ENCODE measurements at places on chromosomes 13 and 19.
A peak's percentile ranks its signal among the peaks of the same experiment; 100 is the strongest.

DNA sequence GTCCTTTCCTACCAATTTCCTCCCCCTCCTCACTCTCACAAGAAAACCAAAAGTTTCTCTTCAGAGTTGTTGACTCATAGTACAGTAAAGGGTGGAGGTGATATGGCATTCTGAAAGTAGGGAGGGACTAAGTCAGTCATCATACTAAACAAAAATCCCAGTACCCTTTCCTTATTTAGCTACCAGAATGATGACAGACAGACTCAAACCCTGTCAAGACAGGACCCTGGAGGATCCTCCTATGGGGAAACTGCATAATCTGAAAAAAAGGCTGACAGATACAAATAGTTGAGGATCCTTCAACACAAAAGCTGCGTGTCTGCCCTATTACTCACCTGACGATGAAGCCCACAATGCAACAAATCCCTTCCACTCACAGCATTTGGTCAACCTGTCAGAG, 55.5 kb downstream of the CYSLTR2 start:
- no peak for DNase-seq

DNA sequence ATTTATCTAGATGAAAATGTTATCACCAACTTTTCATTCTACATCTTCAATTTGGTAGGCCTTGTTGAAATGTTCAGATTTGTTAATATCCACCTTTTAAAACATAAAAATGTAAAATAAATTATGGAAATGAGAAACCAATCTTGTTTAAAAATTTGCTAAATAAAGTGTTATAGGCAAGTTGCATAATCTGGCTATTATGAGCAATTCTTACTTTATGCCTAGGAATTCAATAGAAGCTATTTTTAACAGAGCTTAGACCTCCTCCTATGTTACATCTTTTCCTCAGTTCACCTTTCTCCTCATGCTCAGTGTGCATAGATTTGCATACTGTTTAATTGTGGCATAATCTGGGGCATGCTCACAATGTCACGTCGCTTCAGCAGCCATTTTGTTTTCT, 87.9 kb upstream of the POSTN start:
- DNase-seq, result no peak

GRCh38 chr13:94192431-94192975, 287.0 kb downstream of the DCT start:
- no peak for DNase-seq

DNA sequence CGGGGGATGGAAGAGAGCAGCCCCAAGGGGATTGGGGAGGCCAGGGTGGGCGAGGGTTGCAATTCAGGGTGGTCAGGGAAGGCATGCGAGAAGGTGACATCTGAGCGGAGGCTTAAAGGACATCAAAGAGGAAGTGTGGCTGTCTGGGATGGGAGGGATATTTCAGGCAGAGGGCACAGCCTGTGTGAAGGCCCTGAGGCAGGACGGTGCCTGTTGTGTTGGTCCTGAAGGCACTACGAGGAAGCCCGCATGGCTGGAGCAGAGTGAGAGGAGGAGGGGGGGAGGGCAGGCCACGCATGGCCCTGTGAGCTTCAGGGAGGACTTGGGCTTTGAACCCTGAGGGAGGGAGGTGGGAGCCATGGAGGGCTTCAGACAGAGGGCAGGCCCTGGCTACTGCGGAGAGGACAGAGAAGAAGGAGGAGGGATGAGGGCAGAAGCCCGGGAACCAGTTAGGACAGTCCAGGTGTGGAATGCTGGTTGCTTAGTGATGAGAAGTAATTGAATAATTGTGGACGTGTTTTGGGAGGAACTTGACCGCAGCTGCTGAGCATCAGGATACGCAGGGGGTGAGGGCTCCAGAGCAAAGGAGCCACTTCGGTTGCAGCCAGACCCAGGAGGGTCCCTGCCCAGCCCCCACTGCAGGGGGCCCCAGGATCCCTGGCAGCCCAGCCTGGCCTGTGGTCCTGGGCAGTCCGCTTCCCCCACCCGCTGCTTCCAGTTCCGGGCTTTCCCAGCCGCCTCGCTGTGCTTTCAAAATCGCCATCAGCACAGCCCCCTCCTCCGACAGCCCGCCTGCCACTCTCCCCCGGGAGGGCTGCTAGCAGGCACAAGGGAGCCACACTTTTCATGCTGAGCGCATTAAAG, 6.2 kb downstream of the TLE6 start:
- peak; percentile 54 for DNase-seq

GRCh38 chr13:29457299-29457698, 138.2 kb downstream of the SLC7A1 start:
- no peak for DNase-seq
